Mucosa of gallbladder (tissue), 1 donor: ENCODE measurements at places on chromosomes 5 and 9. TPM values are rescaled to one million over a fixed set of nuclear protein-coding genes. Genes with fewer than 3 reads are reported as not detected.

DNA sequence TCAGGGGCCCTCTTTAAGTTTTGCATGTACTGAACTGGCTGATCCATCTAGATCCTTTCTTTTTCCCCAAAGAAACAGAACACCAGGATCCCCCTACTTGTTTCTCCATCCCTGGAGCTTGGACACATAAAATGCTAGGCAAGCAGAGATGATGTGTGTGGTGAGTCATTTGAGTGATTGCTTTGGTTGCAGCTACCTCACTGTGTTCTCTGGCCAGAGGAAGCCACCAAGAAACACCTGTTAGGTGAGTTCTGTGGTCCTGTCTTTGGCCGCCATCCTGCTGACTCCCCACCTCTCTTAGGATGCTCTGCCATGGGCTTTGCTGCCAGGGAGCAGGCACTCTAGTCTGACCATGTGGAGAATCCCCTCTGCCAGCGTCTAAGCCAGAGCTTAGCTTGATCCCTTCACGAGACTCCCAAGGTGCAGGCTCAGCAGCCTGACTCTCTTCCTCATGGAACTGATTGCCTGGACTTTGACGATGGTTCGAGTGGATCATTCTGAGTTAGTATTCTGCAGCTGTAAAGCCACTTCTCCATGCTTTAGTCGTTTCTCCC lies 27.3 kb upstream of the DENND1A start:
- DNase-seq: no peak

IFNB1 gene
- not detected for total RNA-seq

BARHL1 gene
- total RNA-seq: not detected

- no peak for DNase-seq
These were observed 216.3 kb downstream of the ISL1 start for GRCh38 chr5:51599587-51599986.

CTXN3 gene
- not detected for total RNA-seq

GRCh38 chr5:170903075-170903474 lies 41.3 kb downstream of the RANBP17 start:
- no peak for DNase-seq

DNA sequence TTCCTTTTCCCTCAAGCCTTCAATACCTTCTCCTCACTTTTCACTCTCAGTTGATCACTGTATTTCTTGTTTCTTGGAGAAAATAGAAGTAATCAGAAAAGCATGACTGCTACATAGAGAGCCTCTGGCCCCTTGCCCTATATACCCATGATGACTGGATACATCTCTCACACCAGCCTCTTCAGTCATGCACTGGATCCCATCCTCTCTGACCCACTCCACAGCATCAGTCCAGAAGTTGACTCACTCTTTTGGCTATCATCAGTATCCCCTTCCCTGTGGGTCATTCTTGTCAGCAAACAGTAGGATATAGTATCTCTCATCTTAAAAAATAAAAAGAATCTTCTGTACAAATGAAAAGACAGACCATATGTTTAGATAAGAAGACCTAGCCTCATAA lies 32.9 kb downstream of the PTCD2 start:
- DNase-seq: no peak

DNA sequence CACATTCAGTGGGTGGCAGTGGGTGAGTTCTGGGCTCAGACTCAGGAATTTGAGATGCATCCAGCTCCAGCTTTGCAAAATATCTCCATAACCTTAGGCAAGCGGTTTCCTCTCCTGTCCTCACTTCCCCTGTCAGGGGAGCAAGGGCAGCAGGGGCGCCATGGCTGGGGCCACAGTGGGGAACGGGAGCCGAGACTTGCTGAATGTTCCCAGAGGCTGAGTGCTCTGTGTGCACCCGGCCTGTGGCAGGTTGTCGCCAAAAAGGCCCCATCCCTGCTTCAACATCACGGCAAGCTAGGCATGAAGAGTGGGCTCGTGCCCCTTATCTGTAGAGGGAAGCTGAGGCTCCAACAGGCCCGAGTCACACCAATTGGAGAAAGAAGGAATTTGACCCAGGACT lies 268.8 kb downstream of the NSG2 start:
- no peak for DNase-seq

EIF4E1B gene
- total RNA-seq: not detected

AQP3 gene
- 26.2 TPM for total RNA-seq

PRSS3 gene
- total RNA-seq: 61.2 TPM

TUSC1 gene
- total RNA-seq: 10.9 TPM

LRRC26 gene
- 0.43 TPM for total RNA-seq

DNA sequence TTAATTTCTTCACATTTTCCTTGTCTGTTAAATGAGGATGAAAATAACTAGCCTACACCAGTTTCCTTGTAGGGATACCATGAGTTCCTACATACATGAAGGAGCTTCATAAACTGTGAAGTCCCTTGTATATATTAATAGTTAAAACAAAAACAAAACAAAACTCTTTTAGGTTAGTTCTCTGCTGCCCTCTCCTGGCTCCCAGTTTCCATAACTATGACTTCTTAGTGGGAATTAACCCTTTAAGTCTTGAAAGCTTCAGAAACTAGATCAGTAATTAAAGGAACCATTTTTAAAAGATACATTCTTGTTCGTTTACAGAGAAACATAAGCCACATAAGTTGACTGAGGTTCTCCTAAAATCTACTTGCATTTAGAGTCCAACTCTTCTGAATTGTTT lies 500.0 kb upstream of the C9orf72 start:
- peak; percentile 13 for DNase-seq

DNA sequence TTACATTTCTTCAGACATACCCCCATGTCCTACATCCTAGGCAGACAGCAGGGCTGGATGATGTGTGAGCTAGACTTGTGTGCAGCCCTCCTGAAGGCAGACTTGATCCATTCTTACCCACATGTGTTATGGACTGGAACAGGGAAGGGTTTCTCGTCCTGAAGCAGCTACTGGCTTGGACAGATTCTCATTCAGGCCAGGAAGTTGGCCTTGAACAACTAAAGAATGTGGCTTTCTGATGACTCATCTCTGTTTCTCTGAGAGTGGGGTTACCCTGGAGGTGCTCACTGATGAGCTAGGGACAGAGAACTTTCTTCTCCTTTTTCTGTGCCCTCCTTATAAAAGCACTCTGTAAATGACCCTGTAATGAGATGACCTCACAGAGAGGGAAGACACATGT lies 246.5 kb downstream of the PCSK5 start:
- no peak for DNase-seq

DNA sequence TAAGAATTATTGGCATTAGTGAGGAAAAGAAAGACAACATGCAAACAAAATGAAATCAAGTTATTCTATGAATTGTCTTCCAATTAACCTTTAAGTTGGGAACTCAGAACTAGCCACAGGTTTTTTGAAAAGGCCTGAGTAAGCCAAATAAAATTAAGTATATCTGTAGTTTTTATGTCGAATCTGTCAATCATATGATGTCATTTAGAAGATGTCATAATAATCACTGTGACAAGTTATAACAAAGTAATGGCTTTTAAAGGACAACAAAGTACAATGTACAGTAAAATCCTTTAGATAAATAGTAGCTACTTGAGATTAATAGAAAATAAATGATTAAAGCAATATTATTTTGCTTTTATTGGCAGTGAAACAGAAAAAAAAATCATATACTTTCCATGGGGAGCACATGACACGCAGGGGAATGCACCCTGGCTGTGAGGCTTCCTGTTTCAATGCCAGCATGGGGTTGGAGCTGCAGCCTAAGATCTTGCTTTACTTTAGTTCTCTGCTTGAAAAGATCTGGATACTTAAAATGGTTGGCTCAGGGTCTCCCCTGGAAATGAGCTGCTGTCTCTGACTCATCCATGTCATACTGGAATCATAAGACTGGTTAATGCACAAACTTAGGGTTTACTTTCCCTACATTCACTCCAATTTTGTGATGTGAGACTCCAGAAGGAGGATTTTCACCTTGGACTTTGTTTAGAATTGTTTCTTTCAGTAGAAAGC lies 284.3 kb downstream of the TAF11L14 start:
- DNase-seq: no peak

TMEM171 gene
- total RNA-seq: 1.6 TPM

PDE6A gene
- total RNA-seq: not detected

GRCh38 chr5:4576161-4576748 lies 563.9 kb upstream of the ADAMTS16 start:
- no peak for DNase-seq
